ENCODE measurements at places on chromosomes 2 and 18.

GRCh38 chr18:37222999-37223378 lies 342.6 kb downstream of the CELF4 start:
- no peak for DNase-seq

- DNase-seq = no peak
Observed at GRCh38 chr18:59960272-59960671, 60.5 kb downstream of the PMAIP1 start.

- DNase-seq = no peak
Observed at GRCh38 chr2:212737392-212738172, 199.0 kb upstream of the ERBB4 start.

- no peak for DNase-seq
Observed at GRCh38 chr2:95041060-95041823, 15.7 kb downstream of the MAL start.

GRCh38 chr2:229319558-229319957 lies 48.5 kb upstream of the PID1 start:
- DNase-seq = no peak

Measured in activated naive CD4-positive, alpha-beta T cell treated with anti-CD3 and anti-CD28 coated beads, Interleukin-2, amount 50 U/mL, for 72 hours (primary cell).